Activated T-helper 1 cell treated with anti-CD3 and anti-CD28 coated beads, Interleukin-2, amount 50 U/mL, for 16 hours (primary cell): ENCODE measurements at places on chromosomes 2 and 18.

GRCh38 chr2:26270373-26270772 lies 25.6 kb downstream of the HADHB start:
- no peak for DNase-seq

DNA sequence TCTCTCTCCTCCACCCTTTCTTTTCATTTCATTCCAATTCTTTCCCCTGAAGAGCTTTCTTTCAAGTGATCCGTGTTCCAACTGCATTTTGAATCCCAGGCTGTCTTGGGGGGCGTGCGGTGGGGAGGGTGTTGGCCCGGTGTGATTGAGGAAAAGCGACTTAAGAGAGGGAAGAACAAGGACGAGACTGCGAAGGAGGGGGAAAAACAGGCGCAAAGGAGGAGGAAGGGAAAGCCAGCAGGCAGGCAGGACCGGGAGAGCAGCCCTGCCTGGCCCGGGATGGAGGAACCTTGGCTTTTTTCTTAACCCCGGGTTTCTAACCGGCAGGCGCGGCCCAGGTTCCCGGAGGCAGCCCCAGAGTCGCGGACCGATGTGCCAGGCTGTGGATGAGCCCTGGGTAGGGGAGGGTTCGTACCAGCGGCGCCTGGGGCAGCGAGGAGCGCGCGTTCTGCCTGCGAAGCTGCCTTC lies 1.3 kb downstream of the ADCYAP1 start:
- no peak for DNase-seq

GRCh38 chr2:2796207-2796606 lies 465.1 kb upstream of the MYT1L start:
- no peak for DNase-seq

- DNase-seq = no peak
Observed at GRCh38 chr2:19902216-19902740, 495 bp upstream of the TTC32 start.

DNA sequence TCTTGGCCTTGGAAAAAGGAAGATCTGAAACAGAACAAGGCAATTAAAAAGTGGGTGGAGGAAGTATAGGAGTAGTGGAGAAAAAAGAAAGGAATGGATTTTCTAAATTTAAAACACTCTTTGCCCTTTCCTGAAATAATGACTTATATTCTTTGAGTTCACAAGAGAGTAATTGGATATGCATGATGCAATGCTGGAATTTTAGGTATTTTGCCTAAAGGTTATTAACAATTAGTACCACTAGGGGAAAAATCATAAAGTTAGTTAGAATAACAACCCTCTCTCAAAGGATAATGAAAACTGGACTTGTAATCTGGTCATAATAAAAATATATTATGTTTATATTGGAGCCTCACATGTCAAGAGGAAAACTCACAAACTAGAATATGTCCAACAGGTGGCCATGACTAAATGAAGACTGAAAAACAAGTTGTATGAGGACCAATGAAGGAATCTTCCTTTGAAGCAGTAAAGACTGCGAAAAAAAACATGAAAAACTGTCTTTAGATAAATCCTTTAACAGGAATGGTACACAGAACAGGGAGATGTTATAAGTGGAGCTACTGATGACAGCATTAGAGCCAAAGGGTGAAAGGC lies 281.8 kb downstream of the NCKAP5 start:
- DNase-seq = no peak

DNA sequence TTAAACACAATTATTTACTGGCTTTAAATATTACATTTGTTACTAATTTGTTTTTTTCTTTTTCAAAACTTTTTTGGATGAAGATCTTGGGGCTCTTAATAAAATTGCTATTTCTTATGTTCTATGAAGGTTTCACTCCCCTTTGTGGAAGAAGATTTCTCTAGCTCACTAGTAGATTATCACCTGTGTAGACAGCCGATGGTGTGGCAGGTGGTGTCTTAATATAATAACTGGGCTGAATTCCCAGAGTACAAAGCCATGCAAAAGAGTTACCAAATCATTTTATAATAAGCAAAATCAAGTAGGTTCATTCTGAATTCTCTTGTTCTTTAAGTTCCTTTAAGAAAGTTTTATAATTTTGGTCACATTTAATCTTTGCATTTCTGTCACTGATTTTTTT lies 233.7 kb downstream of the CCDC102B start:
- no peak for DNase-seq

DNA sequence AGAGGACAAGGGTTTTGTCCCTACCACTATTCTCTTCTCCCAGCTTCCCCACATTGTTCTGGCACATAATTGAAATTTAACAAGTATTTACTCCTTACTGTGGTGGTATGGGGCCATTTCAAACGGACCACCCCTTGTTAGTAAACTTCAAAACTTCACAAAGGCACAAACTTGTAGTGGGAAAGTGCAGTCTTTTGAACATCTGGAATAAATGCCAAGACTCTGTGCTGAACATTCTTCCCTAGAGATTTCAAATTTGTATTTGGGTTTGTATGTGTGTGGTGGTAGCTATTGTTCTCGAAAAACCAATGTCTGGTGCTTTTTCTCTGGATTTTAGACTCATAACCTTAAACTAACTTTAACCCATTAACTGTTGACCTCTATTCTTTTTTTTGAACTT lies 151.6 kb downstream of the NRP2 start:
- DNase-seq = no peak

- DNase-seq = no peak
Observed at GRCh38 chr18:59308938-59309260, 9.6 kb downstream of the CPLX4 start.

DNA sequence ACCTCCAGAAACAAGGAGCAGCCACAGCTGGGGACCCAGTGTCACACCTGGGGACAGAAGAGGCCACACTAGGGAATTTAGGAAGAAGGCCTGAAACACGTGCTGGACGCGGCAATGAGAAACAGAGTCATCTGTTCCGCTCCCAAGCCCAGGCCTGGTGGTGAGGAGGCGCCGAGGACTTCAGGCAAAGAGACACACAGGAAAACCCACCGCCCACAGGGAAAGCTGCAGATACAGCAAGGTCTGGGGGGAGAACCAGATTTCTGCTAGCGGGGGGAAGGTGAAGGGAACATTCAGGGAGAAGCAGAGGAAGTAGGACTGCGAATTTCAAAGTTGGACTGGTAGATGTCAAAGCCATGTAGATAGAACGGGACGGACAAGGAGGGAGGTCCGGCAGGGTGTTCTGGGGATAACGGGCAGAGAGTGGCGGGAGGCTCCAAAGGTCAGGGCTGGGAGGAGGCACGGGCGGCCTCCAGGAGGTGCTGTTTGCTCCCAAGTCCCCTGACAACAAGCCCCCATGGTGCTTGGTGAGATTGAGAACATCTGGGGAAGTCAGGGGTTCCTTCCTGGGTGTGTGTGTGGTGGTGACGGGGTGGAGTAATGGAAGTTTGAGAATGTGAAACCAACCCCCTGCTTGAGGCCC lies 351.7 kb upstream of the MYT1L start:
- DNase-seq = no peak

DNA sequence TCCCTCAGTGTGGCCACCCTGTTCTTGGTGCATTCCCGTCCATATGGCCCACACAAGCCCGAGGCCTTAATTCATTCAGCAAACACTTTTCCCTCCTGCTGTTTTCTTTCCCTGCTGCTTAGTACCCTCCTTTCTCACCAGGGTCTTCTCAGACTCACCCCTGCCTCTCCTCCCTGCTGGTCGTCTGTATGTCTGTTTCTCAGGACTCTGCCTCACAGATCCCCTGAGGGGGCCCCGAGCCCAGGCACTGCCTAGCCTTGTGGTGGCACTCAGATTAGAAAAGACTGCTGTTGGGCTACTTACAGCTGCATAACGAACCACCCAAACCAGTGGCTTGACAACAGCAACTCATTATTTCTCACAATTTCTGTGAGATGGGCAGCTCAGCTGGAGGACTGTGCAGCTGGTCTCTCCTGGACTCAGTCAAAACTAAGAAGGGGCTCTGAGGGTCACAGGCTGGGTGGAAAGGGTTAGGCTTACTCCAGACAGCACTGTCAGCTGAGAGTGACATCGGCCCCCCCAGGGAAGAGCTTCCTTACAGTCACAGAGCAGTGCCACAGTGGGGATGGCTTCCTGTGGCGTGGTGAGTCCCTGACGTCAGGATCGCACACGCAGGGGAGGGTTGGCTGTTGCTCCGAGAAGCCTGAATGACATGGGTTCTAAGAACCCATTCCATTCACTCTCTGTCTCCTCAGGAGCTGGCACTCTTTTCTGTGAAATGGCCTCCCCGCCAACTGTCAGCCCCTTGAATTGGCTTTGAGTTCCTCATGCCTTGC lies 139.0 kb downstream of the UXS1 start:
- no peak for DNase-seq

DNA sequence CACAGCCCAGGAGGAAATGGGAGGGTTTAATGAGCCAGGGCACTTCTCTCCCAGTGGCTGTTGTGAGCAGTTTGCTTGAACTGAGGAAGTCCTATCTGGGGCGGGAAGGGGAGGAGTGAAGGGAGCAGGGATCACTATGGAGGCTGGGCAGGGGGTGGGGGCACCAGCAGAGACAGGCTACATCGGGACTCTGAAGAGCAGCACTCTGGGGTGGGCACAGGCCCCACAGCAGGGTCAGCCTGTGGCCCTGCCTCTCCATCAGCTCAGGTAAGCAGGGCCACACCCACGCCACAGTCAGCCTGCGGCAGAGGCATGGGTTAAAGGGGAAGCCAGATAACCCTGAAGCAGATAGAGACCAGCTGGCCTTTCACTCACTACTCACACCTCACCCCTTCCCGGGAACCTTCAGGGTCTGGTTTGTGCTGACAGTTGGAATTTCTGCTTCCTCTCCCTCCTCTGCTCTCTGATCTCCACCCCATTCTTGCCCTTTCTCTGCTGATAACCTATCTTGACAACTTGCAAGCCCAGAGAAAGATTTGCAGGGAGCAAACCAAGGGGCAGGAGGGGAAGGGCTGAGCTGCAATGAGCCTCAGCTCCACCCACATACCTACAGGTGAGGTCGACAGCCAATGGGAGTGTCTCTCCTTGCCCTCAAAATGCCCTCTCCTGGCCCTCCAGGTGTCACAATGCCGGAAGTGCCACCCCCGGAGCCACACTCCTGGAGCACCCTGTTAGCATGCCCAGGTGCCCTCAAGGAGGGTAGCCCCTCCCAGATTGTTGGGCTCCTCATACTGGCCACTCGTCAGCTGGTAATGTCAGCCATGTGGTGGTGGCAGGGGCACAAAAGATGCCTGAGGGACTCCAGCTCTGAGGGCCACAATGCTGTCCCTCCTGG lies 3.7 kb downstream of the SIGLEC15 start:
- no peak for DNase-seq

DNA sequence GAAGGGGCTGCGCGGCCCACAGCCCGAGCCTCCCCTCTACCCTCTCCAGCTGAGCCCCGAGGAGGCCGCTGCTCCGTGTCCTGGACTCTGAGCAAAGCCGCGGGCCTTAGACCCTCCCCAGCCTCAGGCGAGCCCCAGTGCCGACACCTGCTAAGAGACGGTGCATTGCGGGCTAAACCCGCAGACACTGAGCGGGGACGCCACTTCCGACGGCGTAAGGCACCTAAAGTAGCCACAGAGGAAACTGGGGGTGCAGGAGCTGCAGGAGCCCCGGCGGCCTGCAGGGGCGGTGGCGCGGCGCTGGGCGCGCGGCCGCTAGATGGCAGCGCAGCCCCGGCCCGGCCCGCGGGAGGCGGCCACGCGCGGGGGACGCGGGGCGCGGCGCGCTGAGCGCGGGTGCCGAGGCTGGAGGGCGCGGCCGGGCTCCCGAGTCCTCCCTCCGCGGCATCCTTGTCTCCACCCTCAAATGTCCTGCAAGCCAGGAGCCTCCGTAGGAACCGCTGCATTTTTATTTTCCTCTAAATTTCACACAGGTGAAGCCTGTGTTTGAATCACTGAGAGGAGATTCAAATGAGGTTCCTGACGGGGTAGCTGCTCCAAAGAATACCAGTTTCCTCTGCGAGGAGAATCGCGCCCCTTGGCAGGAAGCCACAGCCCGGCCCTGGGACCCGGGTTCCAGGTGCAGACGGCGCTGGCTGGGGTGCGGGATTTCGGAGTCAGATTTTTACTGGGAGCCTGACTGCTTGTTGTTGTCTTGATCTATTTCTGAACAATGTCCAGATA lies 650.5 kb downstream of the GALR1 start:
- no peak for DNase-seq

GRCh38 chr2:36146765-36147164 lies 208.8 kb upstream of the CRIM1 start:
- no peak for DNase-seq

GRCh38 chr2:26530696-26531095 lies 52.8 kb upstream of the OTOF start:
- no peak for DNase-seq

DNA sequence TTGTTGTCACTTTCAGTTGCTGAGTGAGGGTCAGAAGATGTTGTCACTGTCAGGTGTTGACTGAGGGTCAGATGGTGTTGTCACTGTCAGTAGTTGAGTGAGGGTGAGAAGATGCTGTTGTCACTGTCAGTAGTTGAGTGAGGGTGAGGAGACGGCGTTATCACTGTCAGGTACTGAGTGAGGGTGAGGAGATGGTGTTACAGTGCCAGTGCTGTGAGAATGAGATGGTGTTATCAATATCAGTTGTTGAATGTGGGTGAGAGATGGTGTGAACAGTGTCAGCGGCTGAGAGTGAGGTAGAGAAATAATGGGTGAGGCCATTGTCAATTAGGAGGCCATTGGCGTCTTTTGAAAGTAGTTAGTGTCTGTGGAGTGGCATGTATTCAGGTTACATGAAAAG lies 1.6 kb upstream of the ATP9B start:
- DNase-seq = no peak

DNA sequence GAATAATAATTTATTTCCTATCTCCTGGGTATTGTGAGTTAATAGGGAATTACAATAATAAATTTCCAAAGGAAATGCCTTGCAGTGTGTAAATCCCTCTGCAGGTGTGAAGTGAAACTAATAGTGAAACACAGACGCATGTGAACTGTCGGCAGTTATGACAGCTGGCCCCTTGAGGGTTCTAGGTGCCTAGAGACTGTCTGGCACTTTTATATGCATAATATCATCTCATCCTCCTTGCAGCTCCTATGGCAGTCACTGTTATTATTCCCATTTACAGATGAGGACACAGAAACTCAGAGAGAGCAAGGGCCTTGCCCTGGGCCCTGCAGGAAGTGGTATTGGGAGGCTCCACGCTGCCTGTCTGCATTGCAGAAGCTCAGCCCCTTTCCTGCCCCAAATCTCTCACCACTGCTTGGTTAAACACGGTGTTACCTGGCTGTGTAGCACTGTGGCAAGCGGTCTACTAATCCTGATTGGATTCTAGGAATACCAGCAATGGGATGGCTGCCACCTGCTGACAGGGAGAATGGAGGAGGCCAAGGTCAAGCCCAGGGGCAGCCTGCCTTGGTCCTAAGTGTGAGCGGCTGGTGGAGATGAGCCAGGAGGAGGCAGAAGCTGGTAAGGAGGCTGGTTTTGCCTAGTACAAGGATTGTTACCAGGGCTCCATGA lies 32.8 kb upstream of the ACKR3 start:
- DNase-seq = no peak
